Stimulated activated CD4-positive, alpha-beta T cell treated with anti-CD3 and anti-CD28 coated beads, TNF-alpha, amount 100 ng/mL, for 1 hour (primary cell): ENCODE measurements at places on chromosomes 7 and 10.

GRCh38 chr7:101370836-101371235, 8.2 kb downstream of the COL26A1 start:
- DNase-seq: no peak

DNA sequence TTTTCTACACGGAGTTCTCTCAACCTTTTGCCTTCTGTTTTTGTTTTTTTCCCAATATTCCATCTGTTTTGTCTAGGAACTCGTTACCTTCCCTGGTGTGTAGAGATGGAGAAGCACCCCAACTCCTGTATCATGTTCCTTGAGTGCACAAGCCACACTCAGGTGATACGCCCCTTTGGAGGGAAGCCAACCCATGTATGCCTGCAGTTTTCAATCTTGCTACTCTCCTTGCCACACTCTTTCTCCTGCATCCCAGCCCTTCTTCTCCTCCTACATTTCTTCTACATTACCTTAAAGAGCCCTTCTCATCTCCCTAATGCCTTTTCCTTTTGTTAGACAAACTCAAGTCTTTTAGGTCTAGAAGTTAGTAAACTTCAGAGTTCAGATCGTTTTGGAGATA, 10.2 kb upstream of the SP4 start:
- DNase-seq: no peak

DNA sequence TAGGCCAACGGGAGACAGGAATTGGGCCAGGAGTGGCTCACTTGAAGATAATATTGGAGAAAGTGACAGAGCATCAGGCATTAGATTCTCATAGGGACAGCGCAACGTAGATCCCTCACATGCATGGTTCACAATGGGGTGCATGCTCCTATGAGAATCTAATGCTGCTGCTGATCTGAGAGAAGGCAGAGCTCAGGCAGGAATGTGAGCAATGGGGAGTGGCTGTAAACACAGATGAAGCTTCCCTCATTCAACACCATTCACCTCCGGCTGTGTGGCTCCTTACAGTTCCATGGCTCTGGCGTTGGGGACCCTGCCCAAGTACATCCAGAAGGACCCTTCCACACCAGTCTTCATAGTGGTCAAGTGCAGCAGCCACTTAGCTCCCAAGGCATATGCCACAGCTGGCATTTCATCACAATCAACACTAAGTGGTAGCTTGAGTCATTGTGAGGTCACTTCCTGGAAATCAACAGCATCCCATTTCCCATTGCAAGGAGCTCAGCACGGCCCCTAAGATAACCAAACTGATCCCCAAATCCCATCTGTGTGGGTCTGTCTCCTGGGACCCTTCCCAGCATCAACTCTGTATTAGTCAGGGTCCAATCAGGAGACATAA, 174.5 kb downstream of the TPST1 start:
- no peak for DNase-seq

GRCh38 chr10:34548466-34548865, 266.6 kb downstream of the PARD3 start:
- no peak for DNase-seq

GRCh38 chr10:119383174-119383856, 159.2 kb downstream of the RGS10 start:
- no peak for DNase-seq

DNA sequence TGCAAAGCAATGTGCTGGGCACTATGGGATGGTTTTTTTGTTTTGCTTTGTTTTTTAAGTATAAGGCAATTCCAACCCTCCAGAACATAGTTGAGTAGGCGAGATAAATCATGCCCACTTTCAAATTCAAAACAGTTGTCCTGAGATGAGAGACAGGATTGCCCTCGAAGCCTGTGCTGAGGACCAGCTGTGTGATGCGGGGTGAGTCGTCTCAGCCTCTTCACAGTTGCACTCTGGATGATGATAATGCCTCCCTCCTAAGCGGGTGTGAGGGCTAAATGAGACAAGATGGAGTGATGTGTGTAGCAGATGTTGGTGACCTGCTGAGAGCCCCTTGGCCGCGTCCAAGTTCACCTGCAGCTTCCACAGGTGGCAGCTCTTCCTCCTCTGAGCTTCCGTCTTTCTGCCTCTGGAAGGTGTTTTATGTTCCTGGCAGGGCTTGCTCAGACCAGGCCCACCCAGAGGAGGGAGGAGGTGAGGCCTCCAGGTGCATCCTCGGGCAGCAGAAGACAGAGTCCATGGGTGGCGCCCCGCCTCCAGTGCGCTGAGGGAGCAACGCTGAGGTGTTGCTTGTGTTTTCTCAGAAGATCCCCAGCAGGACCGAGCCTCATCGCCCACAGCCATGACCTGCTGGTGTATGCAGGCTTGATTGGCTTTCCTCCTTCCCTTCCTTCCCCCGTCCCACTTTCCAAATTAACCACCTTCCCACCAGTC, 30.6 kb downstream of the ECHDC3 start:
- no peak for DNase-seq

- DNase-seq: no peak
These were observed 89.7 kb downstream of the GALNT11 start for GRCh38 chr7:152115021-152115718.

- no peak for DNase-seq
These were observed 443.2 kb upstream of the SEMA3A start for GRCh38 chr7:84637568-84638338.

- no peak for DNase-seq
These were observed 87.2 kb upstream of the PLPP4 start for GRCh38 chr10:120369856-120370276.

- DNase-seq: no peak
These were observed 74.8 kb upstream of the GPR37 start for GRCh38 chr7:124840435-124840834.

- no peak for DNase-seq
These were observed 242.7 kb upstream of the PRSS1 start for GRCh38 chr7:142506601-142507000.

DNA sequence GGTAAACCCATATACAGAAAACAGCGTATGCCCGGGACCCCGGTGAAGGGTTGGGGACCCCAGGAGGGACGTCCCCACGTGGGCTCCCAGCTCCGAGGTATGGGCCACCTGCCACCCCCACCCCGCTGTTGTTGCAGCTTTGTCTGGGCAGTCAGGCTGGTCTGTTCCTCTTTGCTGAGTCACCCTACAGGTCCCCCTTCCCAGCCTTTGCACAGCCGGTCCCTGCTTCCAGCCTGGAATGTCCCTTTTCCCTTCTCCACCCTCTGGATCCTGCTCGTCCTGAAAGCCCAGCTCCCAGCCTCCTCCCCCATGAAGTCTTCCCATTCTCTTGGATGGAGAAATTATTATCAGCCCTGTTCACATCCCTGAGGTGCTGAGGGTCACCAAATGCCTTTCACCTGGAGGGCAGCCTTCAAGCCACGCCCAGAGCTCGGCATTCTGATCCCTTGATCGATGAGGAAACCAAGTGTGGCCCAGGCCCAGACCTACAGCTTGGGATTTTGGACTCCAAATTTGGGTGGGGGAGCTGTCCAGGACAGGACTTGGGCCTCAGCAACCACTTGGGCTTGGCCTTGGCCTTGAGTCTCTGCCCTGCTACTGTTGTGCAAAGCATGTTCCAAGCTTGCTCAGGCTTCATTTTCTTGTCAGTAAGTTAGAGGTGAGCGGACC, 2.6 kb downstream of the CLDN4 start:
- DNase-seq: no peak

- no peak for DNase-seq
These were observed 105.9 kb upstream of the EEPD1 start for GRCh38 chr7:36047091-36047658.

DNA sequence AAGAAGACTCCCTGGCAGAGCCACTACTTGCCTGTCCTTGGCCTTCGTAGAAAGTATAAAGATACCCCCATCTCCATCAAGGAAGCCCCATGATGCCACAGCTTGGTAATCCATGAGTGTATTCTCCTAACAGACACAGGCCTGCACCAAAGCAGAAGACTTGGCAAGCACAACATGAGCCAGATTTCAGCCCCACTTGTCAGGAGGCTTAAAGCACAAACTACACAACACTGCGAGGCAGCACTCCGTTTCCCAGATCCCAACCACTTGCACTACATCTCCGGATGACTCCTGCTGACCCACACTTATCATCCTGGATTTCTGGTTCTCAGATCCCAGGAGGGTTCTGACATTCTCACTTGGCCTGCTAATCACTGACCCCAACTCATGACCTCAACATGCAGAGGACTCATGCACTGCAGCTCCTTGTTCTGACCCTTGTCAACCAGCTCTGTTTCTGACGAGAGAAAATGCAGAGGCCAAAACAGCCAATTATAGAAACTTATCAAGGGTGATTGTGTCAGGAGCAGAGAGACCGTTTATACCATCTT, 100.8 kb downstream of the RELN start:
- no peak for DNase-seq

DNA sequence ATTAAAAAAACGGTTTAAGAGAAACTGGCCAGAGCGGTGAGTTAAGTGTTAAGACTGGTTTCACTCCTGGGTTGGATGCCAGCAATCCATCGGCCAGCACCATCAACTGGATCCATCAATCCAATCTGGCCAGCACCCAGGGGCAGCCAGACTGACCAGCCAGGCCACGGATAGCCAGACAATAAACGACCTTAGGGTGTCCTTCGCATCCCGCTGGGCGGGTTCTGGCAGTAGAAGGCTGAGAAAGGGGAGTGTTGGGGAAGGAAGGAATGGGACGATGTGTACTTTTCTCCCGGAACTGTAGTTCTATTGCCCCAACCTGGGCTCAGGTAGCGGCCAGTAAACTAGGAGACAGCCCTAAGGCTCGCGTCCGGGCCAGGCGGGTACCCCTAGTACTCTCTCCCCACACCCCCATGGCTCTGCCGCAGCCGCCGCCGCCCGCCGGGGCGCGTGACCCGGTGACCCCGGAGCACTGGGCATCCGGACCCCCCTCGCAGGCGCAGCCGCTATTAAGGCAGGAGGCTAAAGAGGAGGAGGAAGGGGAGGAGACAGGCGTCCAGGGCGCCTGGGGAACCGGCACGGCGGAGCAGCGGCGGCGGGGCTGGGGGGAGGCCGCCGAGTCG, at the start of gene CASD1:
CASD1 (plus strand) TSS at position 546 of the 623 bp plus-strand sequence. CDS start 276 bp downstream, outside the sequence.
- DNase-seq: peak; percentile 46

GRCh38 chr10:77509391-77509790, 128.2 kb downstream of the KCNMA1 start:
- DNase-seq: no peak

DNA sequence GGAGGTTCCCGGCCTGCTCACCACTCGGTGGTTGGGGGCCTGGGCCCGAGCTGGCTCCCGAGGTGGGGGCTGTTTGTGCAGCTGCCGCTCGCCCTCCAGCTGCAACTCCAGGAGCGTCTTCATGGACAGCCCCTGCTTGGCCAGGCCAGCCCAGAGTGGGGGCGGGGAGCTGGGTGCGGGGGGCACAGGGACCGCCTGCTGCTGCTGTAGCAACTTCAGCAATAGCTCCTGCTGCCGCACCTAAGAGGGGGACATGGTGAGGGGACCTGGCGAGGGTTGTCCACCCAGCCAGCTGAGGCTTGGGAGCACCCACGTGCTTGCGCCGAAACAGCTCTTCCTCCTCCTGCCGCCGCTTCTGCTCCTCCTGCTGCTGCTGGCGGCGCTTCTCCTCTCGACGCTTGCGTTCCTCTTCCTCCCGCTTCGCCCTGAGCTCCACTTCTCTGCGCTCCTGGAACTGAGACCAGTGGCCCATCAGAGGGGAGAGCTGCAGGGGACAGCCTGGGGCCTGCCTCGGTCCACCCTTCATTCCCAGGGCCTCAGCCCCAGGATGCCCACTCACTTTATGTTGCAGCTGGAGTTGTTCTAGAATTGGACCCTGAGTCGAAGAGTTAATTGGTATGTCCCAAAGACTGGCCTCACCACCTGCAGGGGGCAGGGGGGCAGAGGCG, 9.6 kb downstream of the GNB2 start:
- DNase-seq: no peak

DNA sequence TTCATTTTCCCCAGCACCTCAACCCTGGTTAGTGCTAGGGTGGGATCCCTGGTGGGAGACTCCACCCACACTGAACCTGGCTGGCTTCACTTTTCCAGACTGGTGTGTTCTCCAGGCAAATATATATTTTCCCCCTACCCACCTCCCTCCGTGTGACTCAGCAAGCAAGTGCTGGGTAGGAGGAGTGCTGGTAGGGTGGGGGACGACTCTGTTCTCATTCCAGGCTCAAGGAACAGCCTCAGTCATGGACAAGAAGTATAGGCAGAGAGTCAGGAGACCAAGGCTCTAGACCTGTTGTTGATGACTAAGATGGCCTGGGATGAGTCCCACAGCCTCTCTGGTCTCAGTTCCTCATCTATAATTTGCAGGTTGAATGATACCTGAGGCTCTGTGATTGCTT, 328.1 kb downstream of the KCNMA1 start:
- DNase-seq: no peak

GRCh38 chr10:60114765-60115586, 208.6 kb upstream of the CCDC6 start:
- DNase-seq: no peak

DNA sequence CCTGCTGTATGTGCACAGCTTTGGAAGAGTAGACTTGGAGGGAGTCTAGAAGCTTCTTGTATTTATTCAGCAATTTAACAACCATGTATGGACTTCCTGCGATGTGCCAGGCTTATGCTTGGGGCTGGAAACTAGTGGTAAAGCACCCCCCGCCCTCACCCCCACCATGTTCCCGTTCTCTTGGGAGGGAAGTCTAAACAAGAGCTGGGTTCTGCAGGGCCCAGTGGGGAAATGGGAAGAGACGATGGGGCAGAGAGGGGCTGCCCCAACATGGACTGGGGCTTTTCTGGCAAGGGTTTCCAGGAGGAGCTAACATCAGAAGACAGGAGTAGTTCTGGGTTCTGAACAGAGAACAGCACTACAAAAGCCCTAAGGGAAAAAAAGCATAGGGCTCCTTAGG, 8.0 kb downstream of the RASSF4 start:
- DNase-seq: no peak

DNA sequence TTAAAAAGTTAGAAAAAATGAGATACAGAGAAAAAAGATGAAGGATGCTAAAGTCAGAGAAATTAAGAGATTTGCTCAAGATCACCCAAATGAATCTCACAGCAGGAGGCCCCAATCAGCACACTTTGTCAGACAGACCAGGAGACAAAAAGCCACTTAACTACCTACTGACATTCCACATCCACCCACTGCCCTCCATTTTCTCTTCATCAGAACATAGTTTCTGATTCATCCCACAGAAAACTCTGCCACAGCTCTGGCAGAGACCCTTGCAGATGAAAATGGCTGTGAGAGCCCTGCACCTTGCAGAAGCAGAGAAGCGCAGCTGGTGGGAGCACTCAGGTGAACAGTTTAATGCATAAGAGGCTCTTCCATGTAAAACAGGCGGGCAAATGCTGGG, 26.6 kb downstream of the DGKI start:
- no peak for DNase-seq

- no peak for DNase-seq
These were observed 240.6 kb upstream of the GNAI1 start for GRCh38 chr7:79893991-79894390.

DNA sequence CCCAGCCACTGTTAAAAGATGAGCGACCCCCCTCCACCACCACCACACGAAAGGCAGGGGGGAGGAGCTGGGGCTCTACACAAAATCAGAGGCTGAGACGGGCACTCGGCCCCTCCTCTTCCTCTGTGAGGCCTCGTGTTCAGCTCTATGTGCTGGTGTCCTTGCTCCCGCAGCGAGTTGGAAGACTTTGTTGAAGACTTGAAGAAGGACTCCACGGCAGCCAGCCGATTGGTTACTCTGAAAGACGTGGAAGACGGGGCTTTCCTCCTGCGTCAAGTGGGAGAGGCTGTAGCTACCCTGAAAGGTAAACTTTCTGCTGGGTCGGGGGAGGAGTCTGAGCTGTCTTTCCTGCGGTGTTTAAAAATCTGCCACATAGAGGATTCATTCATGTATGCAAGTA, 203.7 kb downstream of the ARHGAP21 start:
- DNase-seq: no peak

GRCh38 chr7:2159176-2159520, 73.6 kb downstream of the MAD1L1 start:
- DNase-seq: no peak

- DNase-seq: no peak
These were observed at the start of gene TNS3 for GRCh38 chr7:47581804-47582763. TNS3 (minus strand) TSS chr7:47582111; CDS start chr7:47439636, 142,475 bp downstream.
